ENCODE measurements at places on chromosomes 6 and 20.

- H3K36me3 ChIP-seq = peaks cover 2% of the 10 kb centered on the region
- H3K27me3 ChIP-seq = peaks cover 8% of the 10 kb centered on the region
Observed at GRCh38 chr6:53737746-53738145, 57.1 kb upstream of the LRRC1 start.

DNA sequence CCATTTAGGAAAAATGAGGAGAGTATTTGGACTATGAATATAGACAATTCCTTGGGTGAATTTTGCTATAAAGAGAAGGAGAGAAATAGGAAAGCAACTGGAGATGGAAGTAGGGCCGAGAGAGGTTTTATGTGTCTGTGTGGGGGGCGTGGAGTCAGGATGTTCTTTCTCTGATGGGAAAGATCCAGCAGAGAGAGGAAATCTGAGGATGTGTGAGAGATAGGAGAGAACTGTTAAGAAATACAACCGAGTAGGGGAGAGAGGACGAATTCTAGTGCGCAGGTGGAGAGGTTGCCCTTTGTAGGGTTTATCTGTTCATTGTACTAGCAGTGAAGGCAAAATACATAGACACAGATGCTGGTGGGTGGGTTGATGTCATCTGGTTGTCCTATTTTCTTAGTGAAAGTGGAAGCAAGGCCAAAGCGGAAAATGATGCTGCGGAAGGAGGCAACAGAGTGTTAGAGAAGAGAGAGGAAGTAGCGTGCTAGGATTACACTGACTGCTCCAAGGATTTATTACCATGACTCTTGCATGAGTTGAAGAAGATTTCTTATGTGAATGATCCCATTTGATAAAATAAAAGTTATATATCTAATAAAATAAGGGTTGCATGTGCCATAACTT lies 57.7 kb downstream of the CLVS2 start:
- H3K4me3 ChIP-seq = no peak overlapping the region
- no peaks in the 10 kb centered on the region for H3K4me1 ChIP-seq
- DNase-seq = no peak

DNA sequence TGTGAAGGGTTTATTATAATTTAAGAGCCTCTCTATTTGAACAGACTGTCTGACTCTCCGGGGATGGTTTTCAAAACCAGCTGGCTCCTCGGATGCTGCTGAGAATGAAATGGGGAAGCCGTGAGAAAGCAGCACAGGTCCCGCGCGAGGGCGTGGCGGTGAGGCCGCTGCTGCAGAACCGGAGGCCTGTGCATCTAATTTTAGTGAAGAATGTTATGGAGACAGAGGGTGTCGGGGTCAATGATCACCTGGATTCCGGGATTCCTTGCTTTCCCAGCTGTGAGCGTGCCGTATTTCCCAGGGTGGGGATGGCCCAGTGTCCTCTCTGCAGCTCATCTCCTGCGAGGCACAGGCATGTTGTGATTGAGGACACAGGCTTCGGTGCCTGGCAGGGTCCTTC lies 348.0 kb downstream of the CDH4 start:
- no peaks in the 10 kb centered on the region for H3K4me1 ChIP-seq
- no peak overlapping the region for H3K4me3 ChIP-seq
- DNase-seq = no peak

DNA sequence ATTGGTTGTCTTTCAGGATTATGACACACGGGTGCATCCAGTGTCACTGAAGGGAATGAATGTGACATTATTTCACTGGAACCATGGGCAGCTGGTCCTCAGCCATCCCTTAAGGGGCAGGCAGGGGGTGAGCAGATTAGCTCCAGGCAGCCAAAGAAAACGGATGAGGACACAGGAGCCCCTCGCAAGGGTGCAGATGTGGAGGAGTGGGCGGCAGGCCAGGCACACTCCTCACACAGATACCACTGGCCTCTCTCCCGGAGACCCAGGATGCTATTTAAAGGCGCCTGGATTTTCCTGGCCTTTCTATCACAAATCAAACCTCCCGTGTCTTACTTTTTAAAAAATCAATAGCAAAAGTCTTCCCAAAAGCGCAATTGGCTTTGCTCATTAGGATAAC lies 210.4 kb downstream of the TAF4 start:
- no peaks in the 10 kb centered on the region for H3K36me3 ChIP-seq
- H3K4me3 ChIP-seq = no peak overlapping the region
- H3K4me1 ChIP-seq = no peaks in the 10 kb centered on the region
- H3K27me3 ChIP-seq = peaks cover 1% of the 10 kb centered on the region
- no peak overlapping the region for H3K27ac ChIP-seq

DNA sequence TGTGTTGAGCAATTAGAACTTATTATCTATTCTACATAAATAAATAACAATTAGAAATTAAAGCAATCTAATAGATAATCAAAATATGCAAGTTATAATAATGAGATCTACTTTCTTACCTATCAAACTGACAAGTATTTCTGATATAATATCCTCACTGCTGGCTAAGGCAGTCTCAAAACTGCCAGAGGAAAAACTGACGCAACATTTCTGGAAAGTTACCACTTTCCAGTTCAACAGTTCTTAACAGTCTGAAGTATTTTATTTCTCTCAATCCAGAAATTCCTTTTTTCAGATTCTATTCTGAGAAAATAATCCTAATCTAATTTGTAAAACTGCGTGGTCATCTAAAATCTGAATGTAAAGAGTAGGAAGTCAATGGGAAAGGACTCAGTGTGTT lies 121.0 kb downstream of the TRDN start:
- no peaks in the 10 kb centered on the region for H3K36me3 ChIP-seq
- no peak for DNase-seq
- H3K4me3 ChIP-seq = no peak overlapping the region

GRCh38 chr6:119028091-119028490 lies 50.4 kb downstream of the FAM184A start:
- no peaks in the 10 kb centered on the region for H3K36me3 ChIP-seq
- H3K27me3 ChIP-seq = no peaks in the 10 kb centered on the region
- DNase-seq = no peak
- no peak overlapping the region for H3K27ac ChIP-seq

GRCh38 chr20:13420625-13421024 lies 199.6 kb downstream of the ISM1 start:
- H3K27ac ChIP-seq = no peak overlapping the region
- no peaks in the 10 kb centered on the region for H3K4me1 ChIP-seq
- no peak for DNase-seq
- peaks cover under 1% of the 10 kb centered on the region for H3K36me3 ChIP-seq

DNA sequence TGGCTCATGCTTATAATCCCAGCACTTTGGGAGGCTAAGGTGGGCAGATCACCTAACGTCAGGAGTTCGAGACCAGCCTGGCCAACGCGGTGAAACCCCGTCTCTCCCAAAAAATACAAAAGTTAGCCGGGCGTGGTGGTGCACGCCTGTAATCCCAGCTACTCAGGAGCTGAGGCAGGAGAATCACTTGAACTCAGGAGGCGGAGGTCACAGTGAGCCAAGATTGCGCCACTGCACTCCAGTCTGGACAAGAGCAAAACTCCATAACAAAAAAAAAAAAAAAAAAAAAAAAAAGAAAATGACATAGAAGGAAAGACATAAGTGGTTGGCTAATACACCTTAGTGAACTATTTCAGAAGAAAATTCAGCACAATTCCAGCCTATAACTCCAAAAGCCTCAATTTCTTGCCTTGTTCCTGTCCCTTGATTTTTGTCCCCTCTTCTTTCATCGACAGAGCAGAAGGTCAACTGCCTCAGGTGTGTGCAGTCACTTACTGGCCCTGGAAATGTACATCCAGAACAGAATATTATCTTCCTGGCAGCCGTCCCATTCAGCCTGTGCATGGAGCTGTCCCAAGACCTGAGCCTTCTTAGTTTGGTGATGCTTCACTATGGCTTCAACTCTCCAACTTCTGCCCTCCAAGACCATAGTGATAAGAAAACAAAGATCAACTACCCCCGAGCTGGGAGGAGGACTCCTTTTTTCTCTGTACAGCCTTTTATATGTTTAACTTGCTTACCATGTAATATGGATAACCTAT lies 117.6 kb downstream of the LY86 start:
- H3K36me3 ChIP-seq = peaks cover 11% of the 10 kb centered on the region
- H3K27me3 ChIP-seq = peaks cover 21% of the 10 kb centered on the region
- H3K27ac ChIP-seq = no peak overlapping the region
- DNase-seq = no peak

- no peaks in the 10 kb centered on the region for H3K4me1 ChIP-seq
- no peak for DNase-seq
- H3K4me3 ChIP-seq = no peak overlapping the region
- no peak overlapping the region for H3K27ac ChIP-seq
Observed at GRCh38 chr6:115667478-115668026, 393.1 kb downstream of the FRK start.
